ENCODE measurements at places on chromosomes 7 and 10. TPM values are rescaled to one million over a fixed set of nuclear protein-coding genes. Genes with fewer than 3 reads are reported as not detected.

The MAGI2 gene
- 3.1 TPM for total RNA-seq

The HTRA1 gene
- total RNA-seq = 41.6 TPM

The ENTPD1 gene
- 6.3 TPM for total RNA-seq

The ACSL5 gene
- 6.4 TPM for total RNA-seq

The CCDC136 gene
- total RNA-seq = 6.3 TPM

The CXCL12 gene
- total RNA-seq = 144 TPM

The STX1A gene
- total RNA-seq = 1.6 TPM

The MYPN gene
- 112 TPM for total RNA-seq

The IGF2BP3 gene
- total RNA-seq = not detected
